ENCODE measurements at places on chromosomes 12 and 14.

- no peak for DNase-seq
Measured at GRCh38 chr12:11906286-11906935, 164.3 kb upstream of the BCL2L14 start.

- no peak for DNase-seq
Measured at GRCh38 chr14:91888641-91889476, 21.5 kb upstream of the TC2N start.

GRCh38 chr12:64864319-64864718, 39.9 kb downstream of the TBC1D30 start:
- DNase-seq = no peak

GRCh38 chr14:54512393-54512792, 2.7 kb downstream of the CGRRF1 start:
- DNase-seq = no peak

DNA sequence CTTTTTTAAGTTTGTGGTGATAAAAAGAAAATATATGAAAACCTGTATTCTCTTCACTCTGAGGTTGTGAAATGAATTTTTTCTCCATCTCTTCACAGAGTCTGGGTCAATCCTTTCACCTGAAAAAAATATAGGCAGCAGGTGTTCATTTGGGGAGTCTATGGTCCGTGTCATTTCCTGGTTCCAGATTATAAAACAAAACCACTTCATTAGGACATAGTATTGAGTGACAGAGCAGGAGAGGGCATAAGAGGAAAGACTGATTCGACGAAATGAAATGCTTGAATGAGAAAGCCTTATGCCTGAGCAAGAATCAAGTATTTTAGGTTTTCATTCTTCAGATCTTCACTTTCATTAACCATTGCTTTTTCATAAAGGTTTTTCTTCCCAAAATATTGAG, 51.8 kb upstream of the NUAK1 start:
- DNase-seq = no peak

GRCh38 chr14:32449648-32450047, 120.5 kb downstream of the AKAP6 start:
- no peak for DNase-seq

DNA sequence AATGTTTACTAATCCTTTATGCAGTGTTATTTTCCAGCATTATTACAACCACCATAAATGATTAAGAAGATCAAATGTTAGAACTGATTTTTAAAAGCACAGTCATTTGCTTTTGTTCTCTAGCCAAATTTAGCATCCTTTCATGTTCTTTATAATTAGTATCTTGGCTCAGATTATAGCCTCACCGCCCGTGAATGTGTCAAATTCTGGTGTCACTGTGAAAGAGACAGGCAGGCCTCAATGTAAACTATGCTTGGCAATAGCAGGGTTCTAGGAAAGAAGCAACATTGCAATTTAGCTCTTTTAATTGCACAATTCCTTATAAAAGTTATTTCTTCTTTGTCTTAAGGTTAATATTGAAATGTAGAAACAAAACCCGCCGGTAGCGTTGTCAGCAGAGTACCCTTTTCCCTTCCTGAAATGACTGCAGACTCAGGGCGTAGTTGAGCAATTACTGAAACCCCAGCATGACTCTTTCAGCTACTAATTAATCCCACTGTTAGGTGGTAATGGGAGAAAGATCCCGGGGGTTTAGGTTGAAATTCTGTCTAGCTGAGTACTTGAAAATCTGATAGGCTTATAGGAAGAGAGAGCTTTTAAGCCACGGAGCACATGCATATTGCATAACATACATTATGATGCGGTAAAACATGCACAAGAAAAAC, 1600.5 kb upstream of the SEL1L start:
- no peak for DNase-seq

- no peak for DNase-seq
Measured at GRCh38 chr12:58917699-58918468, 2.4 kb downstream of the LRIG3 start.

- no peak for DNase-seq
Measured at GRCh38 chr14:68511129-68512047, 281.5 kb downstream of the ZFP36L1 start.

GRCh38 chr14:96811265-96811664, 14.1 kb downstream of the VRK1 start:
- no peak for DNase-seq

- DNase-seq = no peak
Measured at GRCh38 chr14:68823434-68824206, 30.8 kb upstream of the ZFP36L1 start.

DNA sequence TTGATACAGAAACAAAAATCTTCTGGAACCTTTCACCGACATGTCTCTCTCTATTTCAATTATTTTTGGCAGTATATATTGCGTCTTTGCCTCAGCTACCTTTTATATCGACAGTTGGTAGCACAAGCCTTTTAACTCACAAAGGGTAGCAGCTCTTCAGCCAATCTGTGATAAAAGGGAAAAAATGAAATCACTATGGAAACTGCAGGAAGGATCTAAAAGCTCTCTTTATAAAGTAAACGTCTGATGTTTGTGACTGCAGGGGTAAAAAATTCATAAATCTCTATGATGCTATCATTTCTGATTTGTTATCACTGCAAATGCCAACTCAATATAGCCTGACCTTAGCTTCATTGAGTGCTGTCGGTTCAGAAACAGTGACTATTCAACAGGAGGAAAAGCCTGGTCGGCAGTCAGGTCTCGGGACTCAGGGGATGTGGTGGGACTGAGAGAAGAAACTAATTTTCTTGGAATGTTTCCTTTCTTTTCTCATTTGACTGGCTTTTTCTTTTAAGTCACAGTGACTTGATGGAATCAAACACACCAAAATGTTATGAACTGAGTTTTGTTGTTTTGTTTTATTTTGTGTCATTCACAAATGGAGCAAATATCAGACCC, 5.9 kb upstream of the RMST start:
- DNase-seq = no peak

DNA sequence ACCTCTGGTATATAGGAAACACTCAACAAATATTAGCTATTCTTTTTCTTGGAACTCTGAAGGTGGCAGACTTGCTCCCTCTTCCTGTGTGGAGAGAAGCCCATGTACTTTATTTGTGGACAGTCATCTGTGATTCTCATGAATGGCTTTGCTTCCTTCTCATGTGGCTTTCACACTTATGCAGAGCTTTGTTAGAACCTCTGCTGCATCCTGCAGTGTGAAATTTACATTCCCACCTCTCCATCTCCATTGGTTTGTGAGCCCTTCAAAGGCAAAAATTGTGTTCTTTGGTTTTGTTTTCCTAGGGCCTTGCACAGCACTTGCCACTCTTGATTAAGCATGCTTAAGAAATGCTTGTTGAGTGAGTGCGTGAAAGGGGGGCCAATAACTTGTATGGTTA, 51.9 kb downstream of the BICD1 start:
- DNase-seq = no peak

GRCh38 chr12:95633732-95634465, 82.6 kb upstream of the USP44 start:
- no peak for DNase-seq

GRCh38 chr12:52787324-52788191, 8.4 kb downstream of the KRT3 start:
- no peak for DNase-seq

DNA sequence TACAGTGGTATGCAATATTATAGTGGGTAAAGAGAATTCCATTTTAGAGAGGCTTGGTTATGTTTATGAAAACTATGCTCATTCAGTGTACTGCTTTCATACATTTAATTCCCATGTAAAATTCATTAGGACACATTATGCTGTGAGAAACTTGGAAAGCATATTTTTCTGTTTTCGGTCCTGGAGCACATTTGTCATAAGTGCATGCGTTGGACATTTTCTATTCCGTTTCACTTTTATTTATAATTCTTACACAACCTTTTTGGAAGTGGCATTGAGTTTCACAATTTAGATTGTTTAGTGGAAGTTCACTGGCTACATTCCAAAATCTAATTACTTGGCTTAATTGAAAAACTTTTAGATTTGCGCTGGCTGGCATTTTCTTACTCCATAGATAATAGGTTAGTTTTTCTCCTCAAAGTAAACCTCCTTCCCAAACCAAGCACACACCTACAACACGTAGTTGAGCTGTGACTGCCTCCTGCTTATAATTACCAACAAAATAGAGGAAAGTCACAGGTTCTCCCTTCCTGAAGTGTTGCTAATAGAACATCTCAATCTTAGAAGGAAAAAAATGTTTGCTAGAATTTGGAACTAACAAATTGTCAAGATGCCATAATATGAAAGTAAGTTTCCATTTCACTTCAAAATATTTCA, 938.5 kb downstream of the TRHDE start:
- no peak for DNase-seq

DNA sequence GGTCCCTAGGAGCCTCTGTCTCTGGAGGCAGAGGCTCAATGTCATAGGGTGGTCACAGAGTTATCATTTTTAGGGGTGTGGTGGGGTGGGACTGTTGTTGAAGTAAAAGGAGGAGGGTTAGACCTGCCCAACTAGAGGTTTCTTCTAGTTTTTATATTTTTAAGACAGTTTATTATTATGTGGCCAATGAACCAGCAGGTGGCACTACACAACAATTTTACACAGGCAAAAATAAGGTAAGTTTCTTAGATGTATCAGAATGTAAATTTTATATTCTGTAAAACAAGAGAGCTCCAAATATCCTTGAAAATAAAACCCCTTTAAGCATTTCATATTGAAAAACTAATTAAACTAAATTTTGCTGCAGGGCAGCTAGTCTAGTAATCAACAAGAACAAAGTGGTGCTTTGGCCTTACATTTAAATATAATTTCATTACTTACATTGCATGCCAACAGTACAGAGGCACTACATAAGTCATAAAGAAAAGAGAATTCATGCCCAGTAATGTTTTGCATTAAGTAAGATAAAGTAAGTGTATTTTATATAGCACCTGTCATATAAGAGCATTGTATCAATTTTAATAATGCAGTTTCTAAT, 22.2 kb upstream of the OVCH1 start:
- DNase-seq = peak; percentile 10

DNA sequence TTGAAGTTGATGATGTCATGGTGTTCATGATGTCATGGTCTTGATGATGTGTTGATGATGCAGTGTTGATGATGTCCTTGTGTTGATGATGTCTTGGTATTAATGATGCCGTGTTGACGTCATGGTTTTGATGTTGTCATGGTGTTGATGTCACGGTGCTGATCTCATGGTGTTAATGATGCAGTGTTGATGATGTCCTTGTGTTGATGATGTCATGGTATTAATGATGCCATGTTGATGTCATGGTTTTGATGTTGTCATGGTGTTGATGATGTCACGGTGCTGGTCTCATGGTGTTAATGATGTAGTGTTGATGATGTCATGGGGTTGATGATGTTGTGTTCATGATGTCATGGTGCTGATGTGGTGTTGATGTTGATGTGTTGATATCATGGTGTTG, 48.0 kb upstream of the RIMBP2 start:
- DNase-seq = no peak

DNA sequence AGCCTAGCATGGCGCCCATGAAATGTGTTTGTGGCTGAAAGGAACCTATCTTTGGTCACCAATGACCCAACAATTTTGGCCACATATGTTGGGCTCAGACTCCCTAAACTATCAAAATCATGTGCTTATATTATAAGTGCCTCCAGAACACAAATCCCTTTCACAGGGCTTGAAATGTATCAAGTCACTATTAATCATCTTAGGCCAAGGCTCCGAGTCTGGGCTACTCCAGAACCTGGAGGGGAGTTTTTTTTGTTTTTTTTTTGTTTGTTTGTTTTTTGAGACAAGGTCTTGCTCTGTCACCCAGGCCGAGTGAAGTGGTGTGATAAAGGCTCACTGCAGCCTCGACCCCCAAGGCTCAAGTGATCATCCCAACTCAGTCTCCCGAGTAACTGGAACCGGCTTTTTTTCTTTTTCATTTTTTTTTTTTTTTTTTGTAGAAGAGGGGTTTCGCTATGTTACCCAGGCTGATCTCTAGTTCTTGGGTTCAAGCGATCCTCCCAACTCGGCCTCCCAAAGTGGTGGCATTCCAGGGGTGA, 989 bp upstream of the DRAM1 start:
- DNase-seq = no peak

- peak; percentile 85 for DNase-seq
Measured at GRCh38 chr14:88005978-88006851, 1.3 kb downstream of the GPR65 start.

DNA sequence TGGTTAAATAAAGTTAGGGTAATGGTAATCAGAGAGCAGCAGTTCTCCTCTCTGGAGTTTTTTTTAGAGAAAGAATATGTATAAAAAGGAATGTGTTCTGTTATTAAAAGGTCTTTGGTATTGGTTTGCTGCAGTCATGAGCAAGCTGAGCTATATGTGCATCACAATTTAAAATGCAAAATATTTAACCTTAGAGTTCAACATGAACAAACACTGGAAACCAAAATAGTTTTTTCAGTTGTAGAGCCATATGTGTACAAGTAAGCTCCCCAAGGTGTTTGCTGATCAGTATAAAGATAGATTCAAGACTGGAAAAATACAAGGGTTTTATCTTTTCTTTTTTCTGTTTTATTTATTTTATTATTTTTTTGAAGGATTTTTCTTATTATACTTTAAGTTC, 245.0 kb downstream of the NUBPL start:
- no peak for DNase-seq

GRCh38 chr12:126819554-126819953, 1447.4 kb upstream of the TMEM132C start:
- no peak for DNase-seq

- DNase-seq = no peak
Measured at GRCh38 chr14:77509366-77509765, 10.8 kb upstream of the ISM2 start.

DNA sequence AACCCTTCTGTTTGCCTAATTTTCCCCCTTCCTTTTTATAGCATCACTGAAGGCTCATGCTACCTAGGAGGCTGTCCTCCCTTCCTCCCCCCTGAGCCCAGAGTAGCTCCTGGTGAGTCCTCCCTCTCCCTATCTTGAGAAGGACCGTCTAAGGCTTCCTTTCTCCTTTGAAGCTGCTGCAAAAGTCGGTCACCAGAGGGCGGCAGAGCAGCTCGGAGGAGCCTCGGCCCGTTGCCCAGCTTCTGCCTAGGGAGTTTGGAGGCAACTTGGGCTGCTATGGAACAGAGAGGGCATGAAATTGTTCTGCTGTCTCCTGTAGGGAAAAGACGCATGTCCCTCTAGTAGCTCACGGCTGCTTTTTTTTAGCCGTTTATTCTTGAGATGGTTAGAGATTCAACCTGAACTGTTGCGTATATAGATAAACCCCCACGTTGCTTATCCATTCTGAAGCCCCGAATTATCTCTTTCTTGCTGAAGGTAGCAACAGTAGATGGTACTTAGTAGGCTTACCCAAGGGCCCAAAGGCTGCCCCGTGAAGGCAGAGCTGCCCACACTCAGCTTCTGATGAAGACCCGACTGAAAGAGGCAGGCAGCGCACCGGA, 5.7 kb downstream of the WNT5B start:
- peak; percentile 71 for DNase-seq
